Stimulated activated naive CD8-positive, alpha-beta T cell treated with anti-CD3 and anti-CD28 coated beads, Interleukin-15, Interleukin-2, amounts not matched to agents 100 U/mL and 50 U/mL, for 24 hours (primary cell): ENCODE measurements at places on chromosomes 12 and 14.

- DNase-seq, result no peak
Measured at GRCh38 chr14:74891870-74892269, 10.2 kb downstream of the DLST start.

GRCh38 chr12:41527062-41527461 is 338.9 kb downstream of the PDZRN4 start:
- no peak for DNase-seq

DNA sequence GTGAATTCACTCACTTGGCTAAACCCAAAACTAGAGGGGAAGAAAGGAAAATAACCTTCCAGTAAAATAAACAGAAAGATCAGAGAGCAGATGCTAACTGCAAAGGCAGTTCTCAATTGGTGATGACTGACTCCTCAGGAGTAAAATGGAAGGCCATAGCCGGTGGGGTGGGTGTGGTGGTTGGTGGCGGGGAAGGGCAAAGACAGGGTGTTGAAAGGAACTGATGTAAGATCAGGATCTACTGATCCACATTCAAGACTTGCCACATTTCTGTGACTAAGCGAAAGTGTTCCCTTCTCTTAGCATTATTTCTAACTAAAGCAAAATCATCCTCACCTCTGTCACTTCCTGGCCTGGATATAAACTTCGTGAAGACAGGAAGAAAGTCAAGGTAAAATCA is 26.3 kb upstream of the TC2N start:
- peak; percentile 38 for DNase-seq

- peak; percentile 66 for DNase-seq
Measured at GRCh38 chr14:90518941-90519256, 122.1 kb downstream of the CALM1 start.

DNA sequence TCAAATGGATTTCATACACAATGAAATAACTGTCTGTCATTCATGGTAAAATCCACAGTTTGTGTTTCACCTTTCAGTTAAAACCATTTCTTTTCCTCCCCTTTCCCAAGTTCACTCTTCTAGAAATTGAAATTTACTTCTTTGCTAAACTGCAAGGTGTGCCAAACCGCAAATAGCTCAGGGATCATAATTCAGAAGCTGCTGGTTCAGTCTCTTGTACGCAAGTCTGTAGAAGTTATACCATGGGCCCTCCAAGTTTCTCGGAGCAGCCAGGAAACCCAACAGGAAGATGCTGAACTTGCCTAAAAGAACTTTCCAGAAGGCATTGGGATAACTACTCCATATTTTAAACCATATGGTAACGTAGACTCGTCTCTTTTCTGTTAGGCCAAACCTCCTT is 268.9 kb downstream of the FLRT2 start:
- no peak for DNase-seq

DNA sequence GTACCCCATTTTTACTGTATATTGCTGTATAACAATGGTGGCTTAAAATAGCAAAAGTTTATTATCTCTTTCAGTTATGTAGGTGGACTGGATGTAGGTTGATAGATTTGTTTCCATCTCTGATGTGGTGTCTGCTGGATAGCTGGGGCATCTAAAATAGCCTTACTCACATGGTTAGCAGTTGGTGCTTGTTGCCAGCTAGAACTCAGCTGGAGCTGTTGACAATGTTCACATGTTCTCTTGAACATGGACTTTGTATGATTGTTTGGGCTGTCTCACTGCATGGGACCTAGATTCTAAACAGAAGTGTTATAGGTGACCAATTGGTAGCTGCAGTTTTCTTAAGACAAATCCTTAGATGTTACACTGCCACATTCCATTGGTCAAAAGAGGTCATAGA is 126.9 kb downstream of the GPHN start:
- DNase-seq, result no peak

- DNase-seq, result peak; percentile 46
Measured at GRCh38 chr14:77458249-77458950, 507 bp downstream of the AHSA1 start.

- no peak for DNase-seq
Measured at GRCh38 chr12:12653922-12654321, 42.1 kb downstream of the GPR19 start.

DNA sequence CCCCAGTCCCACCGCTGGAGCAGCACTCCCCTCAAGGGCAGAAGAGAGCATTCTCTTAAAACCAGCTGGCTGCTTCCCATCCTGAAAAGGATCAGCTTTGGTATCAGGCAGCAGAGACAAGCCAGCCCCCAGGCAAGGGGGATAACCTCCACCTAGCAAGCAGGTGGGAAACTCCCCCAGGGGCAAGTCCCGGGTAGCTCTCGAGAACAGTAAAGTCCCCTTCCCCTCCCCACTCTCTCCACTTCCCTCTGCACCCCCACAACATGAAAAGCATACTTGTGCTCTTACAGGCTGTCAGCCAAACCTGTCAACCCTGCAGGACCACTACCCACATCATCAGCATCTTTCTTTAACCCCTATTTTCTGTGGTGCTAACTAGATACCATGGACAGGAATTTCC is 254.0 kb downstream of the NTF3 start:
- DNase-seq, result no peak

DNA sequence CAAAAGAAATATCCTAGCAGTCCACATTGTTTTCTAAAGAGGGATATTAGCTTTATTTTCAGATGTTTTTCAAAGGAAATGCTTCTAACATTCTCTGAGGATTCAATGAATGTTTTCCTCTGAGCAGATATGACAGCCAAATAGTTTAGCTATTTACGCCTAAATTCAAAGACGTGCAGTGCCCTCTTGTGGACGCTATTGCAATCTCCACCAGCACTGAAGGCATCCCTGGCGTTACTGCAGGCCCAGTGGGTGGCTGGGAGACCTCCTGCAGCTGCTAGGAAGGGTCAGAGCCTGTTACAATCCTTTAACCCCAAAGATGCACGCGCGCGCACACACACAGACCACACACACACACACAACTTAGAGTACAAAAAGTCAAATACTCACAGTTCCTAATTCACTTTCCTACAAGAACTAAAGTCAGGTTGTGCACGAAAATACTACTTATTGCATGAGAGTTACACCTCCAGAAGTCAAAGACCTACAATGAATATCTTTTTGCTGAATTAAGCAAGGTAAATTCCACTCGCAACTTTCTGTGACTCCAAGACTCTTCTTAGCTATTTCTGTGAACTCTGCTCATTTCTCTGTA is 589.3 kb upstream of the TMEM132C start:
- DNase-seq, result peak; percentile 48

- no peak for DNase-seq
Measured at GRCh38 chr14:23085458-23085857, 9.5 kb downstream of the ACIN1 start.

DNA sequence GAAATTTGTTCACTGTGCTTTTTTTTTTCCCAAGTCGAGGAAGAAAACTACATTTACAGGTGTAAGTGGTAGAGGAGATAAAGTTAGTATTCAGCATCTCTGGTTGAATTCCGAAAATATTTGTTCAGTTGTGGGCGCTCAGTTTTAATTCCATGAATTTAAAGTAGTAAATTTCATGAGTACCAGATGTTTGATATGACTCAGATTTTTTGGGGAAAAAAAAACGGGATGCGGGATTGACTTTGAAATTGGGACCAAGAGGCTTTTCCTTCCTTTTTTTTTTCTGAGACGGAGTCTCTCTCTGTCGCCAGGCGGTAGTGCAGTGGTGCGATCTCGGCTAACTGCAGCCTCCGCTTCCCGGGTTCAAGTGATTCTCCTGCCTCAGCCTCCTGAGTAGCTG is 1.6 kb downstream of the TULP3 start:
- DNase-seq, result no peak

GRCh38 chr12:131921866-131922769 is 7.0 kb upstream of the PUS1 start:
- DNase-seq, result no peak

- DNase-seq, result no peak
Measured at GRCh38 chr12:3530548-3530947, 39.5 kb downstream of the PRMT8 start.

GRCh38 chr14:95547272-95547625 is 12.4 kb downstream of the GLRX5 start:
- no peak for DNase-seq

- DNase-seq, result no peak
Measured at GRCh38 chr12:45289245-45290215, 73.6 kb downstream of the ANO6 start.

GRCh38 chr14:104706733-104707607 is 17.1 kb upstream of the ADSS1 start:
- DNase-seq, result no peak

GRCh38 chr12:54759751-54760150 is 94.6 kb upstream of the MUCL1 start:
- DNase-seq, result no peak
